ENCODE measurements at places on chromosomes 2 and 18. TPM values are rescaled to one million over a fixed set of nuclear protein-coding genes. Genes with fewer than 3 reads are reported as not detected.

DNA sequence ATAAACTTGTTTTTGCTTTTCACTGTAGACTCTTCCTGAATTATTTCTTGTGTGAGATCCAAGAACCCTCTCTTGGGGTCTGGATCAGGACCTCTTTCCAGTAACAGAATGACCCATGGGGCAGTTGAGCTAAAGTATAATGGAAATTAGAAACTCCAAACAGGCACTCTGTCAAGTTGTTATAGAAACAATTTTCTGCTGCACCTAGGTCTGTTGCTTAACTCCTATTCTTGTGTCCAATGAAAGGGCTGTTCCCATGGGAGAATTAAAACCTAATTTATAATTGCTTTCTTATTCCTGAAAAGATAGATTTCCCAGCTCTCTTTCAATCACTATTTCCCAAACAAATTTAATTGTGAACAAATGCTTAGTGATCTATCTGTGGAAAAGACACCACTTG is 1341.3 kb upstream of the PIK3C3 start:
- no peaks in the 10 kb centered on the region for H3K36me3 ChIP-seq
- H3K27ac ChIP-seq = no peak overlapping the region
- DNase-seq = no peak
- no peak overlapping the region for H3K4me3 ChIP-seq

DNA sequence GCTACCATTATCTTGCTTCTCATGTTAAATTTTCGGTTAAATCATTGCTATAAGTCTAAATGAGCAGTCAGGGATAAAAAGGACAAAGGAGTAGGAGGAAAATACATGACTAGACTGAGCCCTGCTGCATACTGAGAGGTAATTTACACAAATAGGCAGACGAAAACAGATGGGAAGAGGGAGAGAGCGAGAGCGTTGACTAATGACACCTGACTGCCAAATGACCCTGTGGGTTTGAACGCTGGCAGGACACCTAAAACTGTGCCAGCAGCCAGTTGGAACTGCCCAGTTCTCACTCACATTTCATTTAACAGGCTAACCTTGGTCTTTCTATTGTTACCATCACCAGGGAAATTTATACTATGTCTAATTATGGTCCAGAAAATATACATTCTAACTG is 978.2 kb downstream of the CPS1 start:
- no peak overlapping the region for H3K4me3 ChIP-seq
- H3K27ac ChIP-seq = peak overlapping the region; percentile 0
- H3K27me3 ChIP-seq = no peaks in the 10 kb centered on the region
- H3K36me3 ChIP-seq = no peaks in the 10 kb centered on the region
- no peaks in the 10 kb centered on the region for H3K4me1 ChIP-seq

GRCh38 chr2:122081751-122082150 is 326.3 kb downstream of the TSN start:
- H3K4me1 ChIP-seq = peaks cover 9% of the 10 kb centered on the region
- no peaks in the 10 kb centered on the region for H3K36me3 ChIP-seq
- no peak overlapping the region for H3K4me3 ChIP-seq
- no peak overlapping the region for H3K27ac ChIP-seq
- DNase-seq = peak; percentile 31

The NTSR2 gene
- total RNA-seq = not detected

The GALNT5 gene
- total RNA-seq = 2.4 TPM

The IL1RL2 gene
- not detected for total RNA-seq

The CXCR1 gene
- not detected for total RNA-seq
